ENCODE measurements at places on chromosomes 2 and 18.

- DNase-seq = no peak
Observed at GRCh38 chr2:239318790-239319661, 81.8 kb downstream of the HDAC4 start.

- DNase-seq = no peak
Observed at GRCh38 chr2:168181825-168182224, 65.6 kb downstream of the STK39 start.

DNA sequence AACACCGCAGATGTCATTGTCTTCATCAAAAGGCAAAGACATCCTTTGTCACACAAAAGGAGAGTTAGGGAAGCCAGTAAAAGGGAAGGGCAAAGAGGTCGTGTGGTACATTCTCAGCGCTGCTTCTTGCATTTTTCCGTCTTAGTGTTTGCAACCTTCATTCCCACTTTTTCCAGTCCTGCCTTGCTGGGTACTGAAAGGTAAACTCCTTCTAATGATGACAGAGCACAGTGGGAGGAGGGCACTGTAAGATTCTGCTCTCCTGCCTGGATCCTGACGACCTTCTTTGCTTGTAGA, 424.3 kb upstream of the MEX3C start:
- DNase-seq = no peak

DNA sequence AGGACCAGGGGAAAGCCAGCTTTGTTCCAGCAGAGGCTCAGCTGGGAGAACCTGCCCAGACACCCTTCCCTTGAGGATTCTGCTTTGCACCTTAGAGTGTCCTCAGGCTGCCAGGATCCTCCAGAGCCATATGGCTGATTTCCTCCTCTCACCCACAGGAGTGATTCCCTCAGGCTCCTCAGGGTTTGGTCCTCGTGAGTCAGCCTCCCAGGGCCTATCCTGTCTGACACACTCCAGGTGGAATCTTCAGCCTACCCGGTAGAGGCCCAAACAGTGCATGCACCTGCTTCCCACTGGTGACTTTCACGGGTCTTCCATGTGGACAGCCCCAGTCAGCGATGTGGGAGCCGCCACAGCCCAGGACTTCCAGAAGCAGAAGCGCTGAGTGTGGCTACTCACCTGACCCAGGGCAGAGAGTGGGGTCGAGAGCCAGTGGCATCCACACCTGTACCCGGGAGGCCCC, 73.3 kb downstream of the TFCP2L1 start:
- DNase-seq = no peak

DNA sequence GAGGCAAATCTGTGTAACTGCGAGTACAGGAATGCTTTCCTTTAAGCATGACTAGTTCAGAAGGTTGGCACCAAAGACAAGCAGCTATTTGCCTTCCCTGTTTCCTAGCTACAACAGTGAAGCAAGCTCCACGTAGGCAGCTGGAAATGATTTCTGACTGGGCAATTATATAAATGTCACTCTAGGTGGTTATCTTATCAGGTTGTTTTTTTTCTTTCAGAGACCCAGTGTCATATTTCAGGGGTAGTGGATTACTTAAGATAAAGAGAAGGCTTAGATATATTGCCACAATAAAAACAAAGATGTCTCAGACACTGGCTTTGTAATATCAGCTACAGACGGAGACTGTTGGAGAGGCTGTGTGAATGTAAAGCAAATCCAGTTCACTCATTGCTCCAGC, 748.9 kb upstream of the NXPH2 start:
- peak; percentile 53 for DNase-seq

GRCh38 chr2:100895402-100895801, 75.5 kb downstream of the NPAS2 start:
- no peak for DNase-seq

DNA sequence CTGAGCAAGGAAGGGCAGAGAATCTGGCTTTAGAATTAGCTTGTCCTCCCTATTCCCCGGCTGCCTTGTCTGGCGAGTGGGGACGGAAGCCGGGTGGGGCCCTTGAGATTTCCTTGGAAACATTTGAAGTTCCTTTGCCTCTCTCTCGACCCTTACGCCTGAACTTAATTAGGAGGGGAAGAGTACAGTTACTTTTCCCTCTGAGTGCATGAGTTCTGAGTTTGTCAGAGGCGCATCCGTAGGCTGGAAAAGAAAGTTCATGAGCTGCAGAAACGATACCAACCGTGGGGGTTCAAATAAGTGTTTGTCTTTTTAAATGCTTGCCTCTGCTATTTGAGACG, 468 bp downstream of the PIKFYVE start:
- DNase-seq = no peak

DNA sequence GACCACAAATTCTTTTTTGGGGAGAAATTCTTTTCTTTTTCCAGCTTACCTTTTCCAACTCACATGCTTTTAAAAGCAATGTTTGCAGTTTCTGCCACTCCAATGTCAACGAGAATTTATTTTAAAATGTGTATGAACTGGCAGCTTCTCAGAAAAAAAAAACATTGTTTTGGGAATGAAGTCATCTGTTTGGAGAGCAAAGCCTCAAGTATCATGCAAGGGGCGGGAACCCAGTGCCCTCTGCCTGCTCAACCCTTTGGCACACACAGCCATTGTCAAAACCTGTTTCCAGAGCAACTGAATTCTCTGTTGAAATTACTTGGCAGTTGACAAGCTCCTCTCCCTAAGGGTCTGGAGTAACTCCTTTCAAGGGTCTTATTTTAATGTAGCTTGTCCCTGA, 128.5 kb downstream of the QPCT start:
- no peak for DNase-seq

DNA sequence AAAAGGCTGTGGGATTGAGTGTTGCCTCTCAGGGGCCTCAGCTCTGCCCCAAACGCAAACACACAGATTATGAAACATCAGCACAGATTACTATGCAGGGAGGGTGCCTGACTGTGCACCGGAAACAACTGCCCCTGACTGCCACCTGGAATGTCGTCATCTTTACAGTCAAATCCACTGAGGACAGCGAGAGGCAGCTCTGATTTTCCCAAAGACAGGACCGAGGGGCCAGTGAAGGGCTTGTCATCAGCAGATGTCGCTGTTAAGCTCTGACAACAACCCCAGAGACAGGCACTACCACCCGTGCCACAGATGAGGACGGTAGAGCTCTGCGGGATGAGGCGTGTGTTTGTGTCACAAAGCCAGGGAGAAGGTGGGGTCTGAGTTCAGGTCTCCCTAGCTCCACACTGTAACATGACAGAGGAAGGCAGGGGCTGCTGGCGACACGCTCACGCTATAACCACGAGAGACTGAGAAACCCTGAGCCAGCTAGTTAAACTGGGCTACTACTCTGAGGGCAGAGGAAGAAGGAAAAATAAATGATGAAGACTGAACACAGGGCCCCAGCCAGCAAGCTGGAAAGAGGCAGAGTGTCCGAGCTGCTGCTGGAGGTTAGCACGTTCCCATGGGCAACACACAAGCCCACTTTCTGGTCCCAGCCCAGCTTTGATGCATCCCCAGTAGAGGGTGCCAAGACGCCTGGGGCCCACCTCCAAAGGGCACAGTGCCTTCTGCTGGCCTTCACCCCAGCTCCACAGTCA, 47.0 kb downstream of the PARD6G start:
- peak; percentile 17 for DNase-seq

GRCh38 chr2:218577482-218578220, 9.0 kb downstream of the CNOT9 start:
- no peak for DNase-seq

DNA sequence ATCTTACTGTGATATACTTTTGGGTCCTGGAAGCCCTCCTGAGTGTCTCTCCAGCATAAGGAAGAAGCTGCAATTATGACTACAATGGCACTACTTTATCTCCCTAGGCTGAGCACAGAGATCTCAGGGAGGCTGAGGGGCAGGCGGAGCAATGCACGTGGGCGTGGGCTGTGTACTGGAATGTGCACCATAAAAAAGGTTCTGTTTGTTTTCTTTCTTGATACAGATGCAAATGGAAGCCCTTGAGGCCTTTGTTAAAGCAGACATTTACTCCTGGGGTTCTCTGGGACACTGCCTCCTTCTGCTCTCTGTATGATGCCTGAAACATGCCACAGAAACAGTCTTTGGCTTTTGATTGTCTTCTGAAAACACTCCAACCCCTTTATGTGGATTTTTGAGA, 79.1 kb upstream of the DLX2 start:
- DNase-seq = no peak

DNA sequence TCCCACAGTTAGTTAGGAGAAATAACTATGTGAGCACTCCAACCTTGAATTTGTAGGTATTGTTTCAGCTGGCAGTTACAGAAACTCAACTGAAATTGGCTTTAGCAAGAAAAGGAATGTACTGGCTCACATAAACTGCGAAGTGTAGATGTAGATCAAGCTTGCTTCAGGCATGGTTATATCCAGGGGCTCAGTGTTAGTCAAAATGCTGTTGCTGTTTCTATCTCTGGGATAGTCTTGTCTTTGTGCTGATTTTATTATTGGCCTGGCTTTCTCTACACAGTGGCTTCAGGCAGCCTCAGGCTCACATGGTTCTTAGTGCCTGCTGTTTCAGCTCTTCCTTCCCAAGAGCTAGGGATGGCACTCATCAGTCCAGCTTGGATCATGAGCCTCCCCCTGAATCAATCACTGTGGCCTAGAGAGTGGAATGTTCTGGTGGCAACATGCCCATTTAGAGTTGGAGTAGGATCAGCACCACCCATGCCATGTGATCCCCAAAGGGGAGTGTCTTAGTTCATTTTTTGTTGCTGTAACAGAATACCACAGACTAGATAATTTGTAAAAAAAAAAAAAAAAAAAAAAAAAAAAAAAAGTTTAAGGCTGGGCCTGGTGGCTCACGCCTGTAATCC, 69.1 kb upstream of the FOXI3 start:
- DNase-seq = no peak

- DNase-seq = no peak
Observed at GRCh38 chr2:219430633-219431615, 3.7 kb upstream of the SPEG start.

GRCh38 chr2:237171396-237171795, 85.7 kb downstream of the COPS8 start:
- DNase-seq = peak; percentile 70

DNA sequence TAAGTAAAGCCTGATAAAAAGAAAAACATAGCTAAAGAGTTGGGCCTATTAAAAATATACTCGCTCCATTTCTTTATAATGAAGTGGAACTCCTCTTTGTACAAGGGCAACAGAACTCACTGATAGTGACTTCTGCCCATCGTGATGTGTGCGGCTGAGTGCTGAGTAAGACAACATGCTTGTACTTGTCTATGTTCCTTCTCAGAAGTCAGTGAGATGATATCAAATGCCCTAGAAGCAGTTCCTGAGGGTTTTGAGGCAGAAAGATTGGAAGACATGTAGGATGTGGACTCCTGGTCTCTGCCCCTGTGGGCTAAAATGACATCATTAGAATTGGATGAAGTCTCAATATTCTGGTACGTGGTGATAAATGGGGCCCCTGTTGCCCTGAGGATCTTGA, 73.8 kb downstream of the USP40 start:
- DNase-seq = no peak

DNA sequence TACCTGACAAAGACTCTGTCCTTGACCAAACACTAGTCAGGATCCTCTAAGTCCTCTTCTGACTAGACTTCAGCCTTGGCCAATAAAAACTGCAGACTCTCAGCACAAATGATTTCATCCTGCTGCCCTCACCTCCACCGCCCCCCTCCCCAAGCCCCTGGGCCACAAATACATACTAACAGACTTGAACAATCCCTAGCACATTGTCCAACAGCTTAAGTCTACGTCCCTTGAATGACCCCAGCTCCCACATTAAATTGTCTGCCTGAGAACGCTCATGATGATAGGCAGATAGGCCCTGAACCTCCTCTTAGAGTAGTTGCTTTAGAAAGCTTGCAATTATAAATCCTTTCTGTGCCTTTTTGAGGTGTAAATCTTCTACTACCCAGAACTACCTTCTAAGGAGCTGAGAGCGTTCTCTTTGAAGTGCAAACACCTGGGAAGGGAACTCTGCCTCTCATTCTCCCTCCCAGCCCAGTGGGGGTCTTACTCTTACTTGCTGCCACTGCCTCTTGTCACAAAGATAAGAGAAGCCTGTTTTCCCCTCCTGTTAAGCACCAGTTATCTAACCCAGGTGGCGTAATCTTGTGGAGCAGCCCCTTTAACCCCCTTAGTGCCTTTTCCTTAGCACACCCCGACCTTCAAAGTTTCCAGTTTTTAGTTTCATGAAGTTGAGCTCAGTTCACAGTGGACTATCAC, 1225.6 kb downstream of the LRP1B start:
- no peak for DNase-seq

DNA sequence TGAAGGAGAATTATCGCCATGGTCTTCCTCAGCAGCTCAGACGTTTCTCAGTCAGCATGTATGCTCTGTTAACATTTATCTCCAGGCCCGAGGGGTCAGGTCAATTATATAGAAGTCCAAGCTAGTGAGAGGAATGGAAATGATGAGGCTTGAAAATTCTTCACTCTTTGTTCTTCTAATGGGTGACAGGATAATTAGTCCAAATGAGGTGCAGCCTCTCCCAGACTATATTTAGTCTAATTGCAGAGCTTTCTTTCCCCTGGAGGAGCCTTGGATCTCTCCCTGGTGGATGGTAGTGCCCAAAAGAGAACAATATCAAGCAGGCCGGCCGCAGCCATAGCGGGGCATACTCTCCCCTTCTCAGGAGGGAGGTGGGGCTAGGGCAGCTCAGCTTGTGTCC, 51.4 kb upstream of the DTNB start:
- no peak for DNase-seq

GRCh38 chr2:216165711-216166110, 56.6 kb downstream of the XRCC5 start:
- no peak for DNase-seq

Measured in spinal cord (tissue), 10 donors.